Gastrocnemius medialis (tissue), 4 donors: ENCODE measurements at places on chromosomes 13 and 19. TPM values are rescaled to one million over a fixed set of nuclear protein-coding genes. Genes with fewer than 3 reads are reported as not detected.

Gene ANGPTL8
- total RNA-seq, result not detected

Gene CCDC70
- not detected for total RNA-seq

Gene CGB1
- total RNA-seq, result not detected

Gene FPR1
- 6.0 TPM for total RNA-seq

Gene ZNF793
- total RNA-seq, result 0.35 TPM

DNA sequence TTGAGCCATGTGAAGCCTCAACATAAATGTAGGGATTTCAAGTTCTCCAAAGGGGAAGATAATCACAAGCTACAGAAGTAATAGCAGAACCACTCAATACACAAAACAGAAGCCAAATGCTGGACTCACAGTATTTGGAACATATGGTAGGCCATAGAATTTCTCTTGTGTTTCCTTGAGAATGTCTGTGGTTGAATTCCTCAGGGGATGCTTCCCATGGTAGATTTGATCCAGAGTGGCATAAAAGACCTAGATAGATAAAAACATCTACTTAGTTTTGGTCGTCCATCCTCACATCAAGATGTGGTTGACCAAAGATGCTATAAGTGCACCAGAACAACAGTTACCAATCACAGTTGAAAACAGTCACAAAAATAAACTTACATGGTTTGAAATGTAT, 83.4 kb downstream of the MIPEP start:
- H3K27ac ChIP-seq, result no peak overlapping the region
- no peaks in the 10 kb centered on the region for H3K27me3 ChIP-seq
- no peak for DNase-seq

- DNase-seq, result no peak
- no peaks in the 10 kb centered on the region for H3K4me1 ChIP-seq
- H3K36me3 ChIP-seq, result no peaks in the 10 kb centered on the region
- H3K27ac ChIP-seq, result no peak overlapping the region
- no peaks in the 10 kb centered on the region for H3K27me3 ChIP-seq
Observed at GRCh38 chr13:30332456-30333143, 25.2 kb upstream of the KATNAL1 start.

GRCh38 chr13:65479692-65480091, 1750.4 kb downstream of the PCDH9 start:
- H3K36me3 ChIP-seq, result no peaks in the 10 kb centered on the region
- H3K27me3 ChIP-seq, result no peaks in the 10 kb centered on the region
- no peak overlapping the region for H3K27ac ChIP-seq
- no peaks in the 10 kb centered on the region for H3K4me1 ChIP-seq

GRCh38 chr19:44807652-44808462, 1.0 kb upstream of the BCAM start:
- H3K27ac ChIP-seq, result peak overlapping the region; percentile 41
- H3K27me3 ChIP-seq, result no peaks in the 10 kb centered on the region
- DNase-seq, result no peak

- no peaks in the 10 kb centered on the region for H3K27me3 ChIP-seq
- peak; percentile 79 for DNase-seq
- no peak overlapping the region for H3K4me3 ChIP-seq
- peak overlapping the region; percentile 69 for H3K27ac ChIP-seq
- peaks cover 36% of the 10 kb centered on the region for H3K4me1 ChIP-seq
Observed at GRCh38 chr13:43433691-43434141, 353.1 kb downstream of the ENOX1 start.

- peak overlapping the region; percentile 76 for H3K27ac ChIP-seq
- peak overlapping the region; percentile 53 for H3K4me3 ChIP-seq
- peaks cover 6% of the 10 kb centered on the region for H3K4me1 ChIP-seq
- peaks cover 11% of the 10 kb centered on the region for H3K27me3 ChIP-seq
Observed at GRCh38 chr19:41226053-41226873, 7.2 kb downstream of the AXL start.

DNA sequence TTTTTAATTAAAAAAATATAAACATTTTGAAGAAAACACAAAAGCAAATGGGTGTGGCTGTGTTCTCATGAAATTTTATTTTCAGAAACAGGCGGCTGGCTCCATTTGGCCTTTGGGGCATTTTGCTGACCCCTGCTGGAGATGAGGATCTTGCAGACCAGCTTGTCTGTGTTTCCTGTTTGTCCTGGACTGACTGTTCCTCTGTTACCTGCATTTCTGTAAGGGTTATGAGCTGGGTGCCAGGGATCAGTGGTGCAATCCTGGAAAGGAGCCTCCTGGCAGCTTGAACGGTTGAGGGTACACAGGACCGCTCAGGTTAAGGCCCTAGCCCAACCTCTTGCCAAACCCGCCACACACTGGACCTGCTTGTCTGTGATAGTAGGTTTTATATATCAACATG, 49.9 kb downstream of the ZNF787 start:
- H3K4me3 ChIP-seq, result no peak overlapping the region
- no peaks in the 10 kb centered on the region for H3K36me3 ChIP-seq
- peaks cover 1% of the 10 kb centered on the region for H3K27me3 ChIP-seq
- no peak for DNase-seq
- H3K27ac ChIP-seq, result no peak overlapping the region
- no peaks in the 10 kb centered on the region for H3K4me1 ChIP-seq

DNA sequence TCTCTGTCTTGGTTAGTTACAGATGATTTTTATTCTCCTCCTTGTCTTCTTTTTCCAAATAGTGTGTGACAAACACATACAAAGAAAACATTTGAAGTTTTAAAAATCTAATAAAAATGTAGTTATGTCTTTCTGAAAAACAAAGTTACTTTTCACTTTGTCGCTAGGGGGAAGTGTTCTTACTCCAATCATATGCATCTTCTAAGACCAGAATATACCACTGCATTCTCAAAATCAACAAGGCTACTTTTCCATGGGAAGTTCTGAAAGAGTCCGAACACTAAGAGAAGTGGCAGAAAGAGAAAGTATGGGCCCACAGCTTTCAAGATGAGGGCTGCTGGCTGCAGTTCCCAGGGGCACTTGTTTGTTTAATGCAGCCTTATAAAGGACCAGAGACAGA, 208.9 kb downstream of the DCT start:
- no peak for DNase-seq
- H3K27ac ChIP-seq, result no peak overlapping the region
- H3K36me3 ChIP-seq, result no peaks in the 10 kb centered on the region
